NCI-H2029 (cell line): ENCODE measurements at places on chromosomes 5 and 9.

GRCh38 chr9:97856857-97857605 lies 4.0 kb downstream of the FOXE1 start:
- DNase-seq: no peak

DNA sequence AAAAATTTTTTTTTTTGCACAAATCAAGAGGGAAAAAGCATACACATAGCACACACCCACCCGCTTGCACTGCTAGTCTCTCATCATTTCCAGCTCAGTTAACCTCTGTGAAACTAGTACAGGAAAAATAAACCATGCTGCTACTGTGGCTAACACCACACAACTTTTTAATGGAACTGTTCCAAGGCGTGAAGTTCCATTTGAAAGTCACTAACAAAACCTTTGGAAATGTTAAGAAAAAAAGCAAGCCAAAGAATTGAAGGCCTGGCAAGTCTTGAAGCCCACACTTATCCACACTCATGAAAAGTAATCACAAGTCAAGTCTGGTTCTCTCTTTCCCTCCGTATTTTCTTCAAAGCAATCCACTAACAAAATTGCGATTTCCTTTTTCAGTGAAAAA lies 116.3 kb downstream of the FANCC start:
- no peak for DNase-seq

DNA sequence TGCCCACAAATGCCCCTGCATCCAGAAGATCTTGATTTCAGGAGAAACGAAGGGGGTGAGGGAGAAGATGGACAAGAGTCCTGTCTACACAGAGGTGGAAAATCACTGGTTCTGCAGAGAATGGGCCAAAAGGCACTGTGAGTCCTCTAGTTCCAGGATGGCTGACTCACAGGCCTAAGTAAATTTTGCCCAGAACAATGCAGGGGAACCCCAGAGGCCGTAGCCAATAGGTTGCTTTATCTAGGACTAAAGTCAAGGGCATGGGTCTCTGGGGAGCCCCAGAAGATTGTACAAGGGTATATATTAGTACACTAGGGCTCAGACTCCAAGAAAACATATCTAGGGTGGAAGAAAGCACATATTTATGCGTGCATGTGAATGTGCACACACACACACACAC lies 98.0 kb downstream of the SLIT3 start:
- DNase-seq: no peak

GRCh38 chr9:7394002-7394774 lies 405.4 kb downstream of the DMAC1 start:
- no peak for DNase-seq

- no peak for DNase-seq
Measured at GRCh38 chr5:144166696-144167095, 3.8 kb downstream of the YIPF5 start.

DNA sequence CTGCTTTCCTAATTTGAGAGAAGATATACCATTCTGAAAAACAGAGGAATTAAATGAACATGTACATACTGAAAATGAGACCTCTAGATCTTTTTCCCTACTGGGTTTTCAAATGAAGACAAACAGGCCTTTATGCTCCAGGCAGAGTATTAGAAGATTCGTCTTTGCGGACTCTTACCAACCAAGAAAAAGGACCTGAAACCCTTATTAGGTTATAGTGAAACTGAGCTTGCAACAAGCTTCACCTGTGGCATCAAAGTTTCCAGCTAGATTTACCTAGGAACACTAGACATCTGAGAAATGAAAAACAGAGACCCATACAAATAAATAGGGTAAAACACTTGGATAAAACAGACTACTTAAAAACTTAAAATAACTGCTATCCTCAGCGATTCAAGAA lies 46.3 kb downstream of the SMIM15 start:
- no peak for DNase-seq

- no peak for DNase-seq
Measured at GRCh38 chr5:74556631-74557595, 83.6 kb downstream of the ENC1 start.

GRCh38 chr5:105101577-105101976 lies 1539.0 kb upstream of the NUDT12 start:
- no peak for DNase-seq

DNA sequence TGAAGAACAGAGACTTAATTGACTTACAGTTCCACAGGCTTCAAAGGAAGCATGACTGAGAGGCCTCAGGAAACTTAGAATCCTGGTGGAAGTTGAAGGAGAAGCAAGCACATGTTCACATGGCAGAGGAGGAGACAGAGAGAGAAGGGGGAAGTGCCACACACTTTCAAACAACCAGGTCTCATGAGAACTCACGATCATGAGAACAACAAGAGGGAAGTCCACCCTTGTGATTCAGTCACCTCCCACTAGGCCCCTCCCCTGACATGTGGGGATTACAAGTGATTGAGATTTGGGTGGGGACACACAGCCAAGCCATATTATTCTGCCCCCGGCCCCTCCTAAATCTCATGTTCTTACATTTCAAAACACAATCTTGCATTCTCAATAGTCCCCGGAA lies 19.5 kb downstream of the NR3C1 start:
- DNase-seq: no peak

- DNase-seq: no peak
Measured at GRCh38 chr5:109611505-109611904, 78.2 kb upstream of the MAN2A1 start.

DNA sequence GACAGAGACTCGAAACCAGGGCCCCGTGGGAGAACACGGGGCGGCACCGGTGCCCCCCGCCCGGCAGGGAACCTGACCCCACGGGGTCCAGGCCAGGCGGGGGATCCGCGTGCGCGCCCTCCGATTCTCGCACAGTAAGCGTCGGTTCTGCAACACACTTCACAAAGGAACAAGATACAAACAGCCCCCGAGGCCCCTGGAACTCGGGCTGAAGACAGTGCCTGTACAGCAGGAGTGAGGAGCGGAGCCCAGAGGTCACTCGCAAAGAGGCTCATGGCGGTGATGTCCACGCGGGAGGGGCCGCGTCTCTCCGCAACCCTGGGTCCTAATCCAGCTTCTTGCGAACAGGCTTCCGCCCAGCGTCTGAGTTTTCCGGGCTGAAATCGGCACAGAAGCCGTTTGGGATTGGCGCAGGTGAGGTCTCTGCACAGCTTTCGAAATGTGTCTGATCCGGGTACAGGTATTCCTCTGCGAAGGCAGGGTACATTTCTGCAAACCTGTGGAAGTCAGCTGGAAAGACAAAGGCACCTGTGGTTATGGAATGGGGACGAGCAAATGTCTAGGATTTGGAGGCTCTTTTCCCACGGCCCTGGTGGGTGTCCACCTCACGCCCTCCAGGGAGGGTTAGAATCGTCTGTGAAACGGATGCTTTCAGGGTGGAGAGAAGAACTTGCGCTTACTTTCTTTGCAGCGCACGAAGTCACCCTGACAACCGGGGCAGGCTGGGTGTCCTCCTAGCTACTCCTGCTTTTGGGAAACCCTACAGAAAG lies 18.3 kb upstream of the SLC6A3 start:
- DNase-seq: no peak
